ENCODE measurements at places on chromosomes 5 and 9.

DNA sequence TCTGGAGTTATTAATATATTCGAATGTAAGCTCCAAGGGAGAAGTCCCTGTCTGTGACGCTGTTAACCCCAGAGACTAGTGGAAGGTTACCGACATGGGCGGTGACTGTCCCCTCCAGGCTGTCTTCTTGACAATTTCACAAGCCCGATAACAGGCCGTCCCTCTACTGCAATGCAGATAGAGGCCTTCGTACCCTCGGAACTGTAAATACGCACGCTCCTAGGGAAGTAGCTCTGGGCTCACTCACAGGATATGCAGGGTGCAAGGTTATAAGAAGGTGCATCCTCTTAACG lies 680 bp upstream of the RFK start:
- peak; percentile 62 for DNase-seq

GRCh38 chr9:101226803-101227202 lies 158.0 kb downstream of the BAAT start:
- DNase-seq, result no peak

GRCh38 chr9:125681086-125681622 lies 25.9 kb downstream of the MAPKAP1 start:
- DNase-seq, result no peak

- DNase-seq, result no peak
Measured at GRCh38 chr9:111900858-111901612, 4.4 kb downstream of the UGCG start.

GRCh38 chr5:110324876-110325275 lies 401.6 kb downstream of the TMEM232 start:
- DNase-seq, result no peak

- no peak for DNase-seq
Measured at GRCh38 chr9:130988905-130989304, 20.1 kb upstream of the LAMC3 start.

DNA sequence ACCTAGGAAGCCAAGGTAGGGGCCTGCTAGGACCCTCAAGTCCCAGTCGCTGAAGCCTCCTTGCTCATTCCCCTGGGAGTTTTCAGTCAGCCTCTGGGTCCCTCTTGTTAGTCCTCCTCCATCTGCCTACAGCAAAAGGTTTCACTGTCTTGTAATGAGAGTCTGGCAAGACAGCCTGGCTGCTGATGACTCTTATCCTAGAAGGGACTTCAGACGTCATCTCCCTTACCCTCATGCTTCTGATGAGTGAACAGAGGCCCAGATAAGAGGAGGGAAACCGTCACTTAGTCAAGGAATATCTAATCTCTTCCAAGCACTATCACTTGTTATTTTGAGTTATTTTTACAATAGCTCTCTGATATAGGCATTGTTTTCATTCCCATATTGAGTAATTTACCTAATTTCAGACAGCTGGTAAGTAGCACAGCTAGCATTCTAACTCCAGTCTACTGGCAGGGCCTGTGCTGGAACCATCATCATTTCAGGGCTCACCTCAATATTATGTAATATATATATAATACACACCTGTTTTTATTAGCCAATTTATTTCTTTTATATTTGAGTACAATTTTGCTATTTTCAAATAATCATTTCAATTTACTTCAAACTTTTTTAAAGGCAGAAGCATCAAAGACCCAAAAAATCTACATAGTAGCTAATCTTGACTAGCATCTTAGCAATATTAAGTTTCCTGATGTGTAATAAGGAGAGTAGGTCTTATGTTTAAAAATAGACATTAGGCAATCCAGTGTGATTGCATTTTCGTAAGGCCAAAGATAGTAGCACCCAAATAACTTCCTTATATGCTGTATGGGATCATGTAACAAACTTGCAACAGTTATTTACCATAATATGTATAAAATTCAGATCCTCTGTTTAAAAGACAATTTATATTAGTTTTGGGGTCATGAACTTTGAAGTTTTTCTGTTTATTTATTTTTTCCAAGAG lies 7.9 kb downstream of the CMYA5 start:
- peak; percentile 81 for DNase-seq

DNA sequence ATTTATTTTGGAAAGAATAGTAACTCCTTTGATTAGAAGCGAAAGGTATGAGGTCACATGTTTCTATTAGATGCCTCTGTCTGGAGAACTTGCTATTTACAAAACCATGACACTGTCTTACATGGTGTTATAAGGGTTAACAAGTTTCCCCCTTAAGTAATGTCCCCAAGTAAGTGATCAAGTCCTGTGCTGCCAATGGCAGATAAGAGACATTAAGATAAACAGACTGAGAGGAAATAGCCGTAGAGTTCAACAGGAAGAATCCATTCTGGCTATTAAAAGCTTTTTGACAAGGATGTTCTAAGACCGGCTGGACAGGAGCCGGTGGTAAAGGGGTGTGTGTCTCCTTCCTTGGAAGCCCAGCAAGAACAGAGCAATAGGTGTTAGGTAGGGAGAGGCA lies 257.5 kb downstream of the GADD45G start:
- no peak for DNase-seq

- no peak for DNase-seq
Measured at GRCh38 chr5:39396843-39397242, 27.9 kb downstream of the DAB2 start.

- no peak for DNase-seq
Measured at GRCh38 chr5:163912046-163912445, 406.6 kb downstream of the MAT2B start.

DNA sequence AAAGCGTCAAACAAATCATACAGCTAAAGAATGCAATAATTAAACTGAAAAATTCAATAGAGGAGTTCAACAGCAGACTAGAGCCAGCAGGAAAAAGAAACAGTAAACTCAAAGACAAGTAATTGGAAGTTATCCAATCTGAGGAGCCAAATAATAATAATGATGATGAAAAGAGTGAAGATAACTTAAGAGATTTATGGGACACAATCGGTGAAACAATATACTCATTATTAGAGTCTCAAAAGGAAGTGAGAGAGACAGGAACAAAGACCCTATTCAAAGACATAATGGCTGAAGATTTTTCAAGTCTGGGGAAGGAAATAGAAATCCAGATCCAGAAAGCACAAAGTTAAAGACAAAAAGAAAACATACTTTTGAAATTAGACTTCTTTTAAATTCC lies 263.9 kb upstream of the NR4A3 start:
- DNase-seq, result no peak

DNA sequence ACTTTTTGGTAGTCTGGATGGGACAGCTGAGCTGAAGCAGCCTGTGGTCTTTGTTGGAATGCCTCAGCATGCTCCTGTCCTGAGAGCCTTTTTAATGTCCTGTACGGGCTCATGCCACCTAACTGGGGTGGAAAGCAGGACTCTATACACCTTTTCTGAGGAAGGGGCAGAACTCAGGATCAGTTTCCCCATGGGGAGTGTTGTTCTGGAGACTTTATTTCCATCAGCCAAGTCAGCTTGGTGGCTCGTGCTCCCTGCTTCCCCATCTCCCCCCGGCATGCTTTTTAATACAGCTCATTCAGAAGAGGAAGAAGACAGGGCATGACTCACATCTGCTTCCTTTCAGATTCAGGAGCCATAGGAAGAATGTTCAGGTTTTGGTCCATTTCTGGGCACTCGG lies 5.1 kb upstream of the SEPTIN8 start:
- no peak for DNase-seq

DNA sequence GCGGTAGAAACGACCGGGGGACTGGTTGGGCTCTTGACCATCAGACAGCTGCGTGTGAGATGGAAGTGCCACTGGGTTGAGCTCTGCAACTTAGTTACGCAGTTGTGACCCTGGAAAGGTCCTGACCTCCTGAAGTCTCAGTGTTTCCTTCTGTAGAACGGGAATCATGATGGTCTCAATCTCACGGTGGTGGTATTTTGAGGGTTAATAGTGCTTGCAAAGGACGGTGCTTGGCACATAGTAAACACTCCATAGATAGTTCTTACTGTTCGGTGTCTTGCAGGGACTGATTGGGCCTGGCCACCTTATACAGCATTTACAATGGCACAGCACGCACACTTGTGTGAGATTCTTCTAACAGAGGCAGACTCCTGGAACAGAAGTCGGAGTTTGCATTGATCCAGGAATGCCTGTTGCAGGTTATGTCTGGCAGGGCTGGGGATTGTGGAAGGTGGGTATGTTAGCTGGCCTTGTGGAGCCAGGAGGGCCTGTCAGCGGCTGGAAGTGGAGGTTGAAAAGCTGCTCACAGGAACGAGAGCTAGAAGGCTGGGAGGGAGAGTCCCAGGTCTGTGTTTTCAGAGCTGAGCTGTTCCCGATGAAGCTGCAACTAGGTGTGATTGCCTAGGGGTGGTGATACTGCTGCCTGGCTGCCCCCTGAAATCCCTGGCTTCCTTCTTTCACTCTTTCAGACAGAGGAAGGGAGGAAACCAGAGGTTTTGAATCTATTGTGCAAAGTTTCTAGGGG lies 962 bp upstream of the TXN start:
- no peak for DNase-seq

DNA sequence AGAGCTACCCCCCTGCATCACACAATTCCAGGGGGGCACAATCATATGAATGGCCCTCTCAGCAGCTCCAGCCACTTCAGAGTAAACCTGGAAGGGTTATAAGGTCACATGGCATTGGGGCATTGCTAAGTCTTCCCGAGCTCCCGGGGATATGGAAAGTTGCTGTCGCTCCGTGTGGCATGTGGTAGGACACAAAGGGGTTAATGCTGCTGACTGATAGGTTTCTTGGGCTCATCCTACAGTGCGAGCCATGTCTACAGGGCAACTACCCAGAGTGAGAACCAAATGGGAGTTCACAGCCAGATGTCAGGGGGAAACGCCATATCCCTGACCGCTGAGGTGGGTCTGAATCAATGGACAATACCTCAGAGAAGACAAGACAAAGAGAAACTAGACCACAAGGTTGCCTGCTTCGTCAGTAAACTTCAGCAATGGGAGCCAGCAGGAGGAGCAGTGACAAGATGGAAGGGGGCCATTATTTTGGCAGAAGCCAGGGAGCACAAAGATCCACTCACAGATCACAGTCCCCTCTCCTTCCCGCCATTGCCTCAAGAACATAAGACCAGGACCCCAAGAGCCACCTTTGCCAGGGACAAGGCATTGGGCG lies 52.4 kb upstream of the SHISAL2B start:
- no peak for DNase-seq

DNA sequence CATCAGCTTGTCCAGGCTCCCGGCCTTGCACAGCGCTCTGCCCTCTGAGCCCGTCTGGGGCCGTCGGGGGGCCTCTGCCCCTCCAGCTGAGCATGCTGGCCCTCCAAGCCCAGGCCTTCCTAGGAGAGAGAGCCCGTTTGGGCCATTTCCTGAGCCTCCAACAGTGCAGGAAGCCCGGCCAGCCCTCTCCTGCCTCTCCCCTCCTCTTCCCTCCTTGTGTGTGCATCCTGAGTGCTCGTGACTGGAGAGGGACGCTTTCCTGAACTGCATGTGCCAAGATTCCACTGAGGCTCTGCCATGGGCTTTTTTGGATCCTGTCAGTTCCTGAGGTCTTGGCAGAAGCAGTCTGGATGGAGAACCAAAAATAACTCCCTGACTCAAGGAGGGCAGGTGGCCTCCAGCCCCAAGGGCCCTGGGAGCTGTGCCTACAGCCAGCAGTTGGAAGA lies 15.6 kb downstream of the OLFM1 start:
- DNase-seq, result peak; percentile 93

- no peak for DNase-seq
Measured at GRCh38 chr9:134551644-134552348, 89.8 kb upstream of the COL5A1 start.

DNA sequence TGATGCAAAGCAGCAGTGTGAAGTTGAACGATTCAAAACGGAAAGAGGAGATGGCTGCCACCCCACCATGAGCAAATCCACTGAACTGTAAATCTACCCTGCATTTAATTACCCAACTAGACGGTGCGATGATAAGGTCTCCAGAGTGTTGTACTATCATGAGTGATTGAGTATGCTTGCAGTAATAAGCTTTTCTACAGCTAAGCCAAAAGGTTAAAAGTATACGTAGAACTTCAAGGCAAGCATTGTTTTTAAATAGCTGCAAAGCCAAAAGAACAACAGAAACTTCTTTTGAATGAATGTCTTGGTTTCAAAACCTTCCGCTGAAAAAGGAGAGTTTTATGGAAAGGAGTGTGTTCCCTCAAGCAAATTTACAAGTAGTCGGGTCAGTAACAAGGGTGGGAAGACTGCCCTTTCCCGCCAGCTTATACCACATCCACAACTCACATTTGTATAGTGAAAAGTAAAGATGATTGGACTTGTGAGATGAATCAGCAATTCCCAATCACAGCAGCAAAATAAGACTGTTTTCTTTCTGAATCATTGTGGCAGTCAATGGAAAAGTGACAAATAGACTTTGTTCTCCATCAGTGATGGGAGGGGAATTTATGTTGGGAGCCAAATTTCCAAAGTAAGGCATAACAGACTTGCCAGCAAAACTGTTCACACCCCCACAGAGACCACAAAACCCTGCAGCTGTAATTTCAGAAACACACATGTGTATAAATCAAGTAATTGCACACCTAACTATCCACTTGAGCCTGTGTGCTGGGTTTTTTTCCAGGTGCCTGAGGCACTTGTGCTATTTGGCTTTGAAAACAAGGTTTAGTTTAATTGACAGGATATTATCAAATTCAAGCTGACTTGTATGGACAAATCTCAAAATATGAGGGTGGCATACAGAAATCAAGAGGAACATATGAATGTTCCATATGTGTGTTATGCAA lies 407.7 kb upstream of the GRAMD2B start:
- DNase-seq, result no peak

DNA sequence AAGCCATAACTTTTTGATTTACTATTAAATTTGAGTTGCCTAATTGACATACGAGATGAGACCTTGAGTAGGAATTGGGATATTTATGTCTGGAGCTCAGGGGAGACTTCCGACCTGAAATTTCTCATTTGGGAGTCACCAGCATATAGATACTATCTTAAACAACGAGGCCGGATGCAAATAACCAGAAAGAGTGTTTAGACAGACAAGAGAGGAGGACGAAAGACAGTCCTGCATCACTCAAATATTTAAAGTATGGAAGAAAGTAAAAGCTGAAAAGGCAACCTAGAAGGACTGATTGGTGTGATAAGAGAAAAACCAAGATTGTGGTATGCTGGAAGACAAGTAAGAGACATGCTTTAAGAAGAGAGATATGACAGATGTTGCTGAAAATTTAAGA lies 675.0 kb upstream of the NUDT12 start:
- DNase-seq, result no peak

DNA sequence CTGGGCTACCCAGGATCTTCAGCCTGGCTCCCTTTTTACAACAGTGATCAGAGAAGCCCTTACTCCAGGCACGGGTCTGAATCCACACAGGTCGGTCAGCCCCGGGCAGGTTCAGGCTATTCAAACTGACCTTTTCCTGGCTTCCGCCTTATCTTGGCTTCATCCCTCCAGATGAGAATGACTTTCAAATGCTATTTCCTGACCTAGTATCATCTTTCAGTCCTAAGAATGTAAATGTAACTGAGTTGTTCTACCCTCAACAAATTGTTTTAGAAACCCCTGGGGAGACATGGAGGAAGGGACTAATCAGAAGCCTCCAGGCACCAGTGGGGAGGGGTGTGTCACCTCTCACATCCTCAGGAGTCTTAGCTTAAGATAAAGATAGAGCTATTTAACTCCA lies 213.2 kb downstream of the EPB41L4A start:
- DNase-seq, result no peak
